Ureter (tissue), 1 donor: ENCODE measurements at places on chromosomes 16 and 17. TPM values are rescaled to one million over a fixed set of nuclear protein-coding genes. Genes with fewer than 3 reads are reported as not detected.

The PYDC1 gene
- total RNA-seq: not detected

The KRTAP2-2 gene
- not detected for total RNA-seq

The DNAAF1 gene
- total RNA-seq: 1.7 TPM

The ZNF764 gene
- total RNA-seq: 6.9 TPM

The KLHL11 gene
- total RNA-seq: 15.6 TPM

The KRT17 gene
- 223 TPM for total RNA-seq

The PRR15L gene
- 12.2 TPM for total RNA-seq

The WSCD1 gene
- total RNA-seq: 3.6 TPM

The SEPTIN12 gene
- not detected for total RNA-seq

The XYLT1 gene
- total RNA-seq: 17.0 TPM

The PDILT gene
- not detected for total RNA-seq

The TMC7 gene
- 18.6 TPM for total RNA-seq

The SMIM5 gene
- total RNA-seq: 9.5 TPM

The XAF1 gene
- 55.0 TPM for total RNA-seq

The TMEM94 gene
- 73.2 TPM for total RNA-seq

The CCL13 gene
- 2.1 TPM for total RNA-seq

The KRT32 gene
- total RNA-seq: not detected

The ASIC2 gene
- not detected for total RNA-seq

The PRR14 gene
- 37.8 TPM for total RNA-seq

The SLC7A6OS gene
- 23.4 TPM for total RNA-seq

The TPSB2 gene
- total RNA-seq: 36.9 TPM

The CD300LB gene
- total RNA-seq: 0.49 TPM

The TBC1D26 gene
- total RNA-seq: 0.47 TPM

The CRHR1 gene
- not detected for total RNA-seq

The FOXN1 gene
- 1.5 TPM for total RNA-seq

The TMEM88 gene
- 9.9 TPM for total RNA-seq

The RNF222 gene
- not detected for total RNA-seq

The GDPD3 gene
- total RNA-seq: 53.1 TPM

The NTN1 gene
- total RNA-seq: 14.4 TPM

The GOSR2 gene
- total RNA-seq: 66.1 TPM

The GCGR gene
- total RNA-seq: not detected

The TNFSF13 gene
- total RNA-seq: 23.0 TPM

The DPEP1 gene
- total RNA-seq: 0.75 TPM

The SLC12A3 gene
- total RNA-seq: not detected

The CLEC18C gene
- 0.96 TPM for total RNA-seq

The C17orf58 gene
- total RNA-seq: 9.1 TPM

The ELMO3 gene
- 23.5 TPM for total RNA-seq

The KAT7 gene
- total RNA-seq: 98.2 TPM

The FAM20A gene
- 13.8 TPM for total RNA-seq

The CCDC78 gene
- 5.3 TPM for total RNA-seq

The SEPTIN1 gene
- total RNA-seq: 8.2 TPM

The DERL2 gene
- total RNA-seq: 68.9 TPM

The MRPS7 gene
- total RNA-seq: 57.0 TPM

The KRT34 gene
- not detected for total RNA-seq

The CA7 gene
- not detected for total RNA-seq

The PERCC1 gene
- total RNA-seq: not detected

The SLFN12L gene
- total RNA-seq: 5.6 TPM

The SBK1 gene
- total RNA-seq: 0.49 TPM

The MYH1 gene
- 0.05 TPM for total RNA-seq

The ADGRG1 gene
- 201 TPM for total RNA-seq

The CUEDC1 gene
- 36.9 TPM for total RNA-seq

The TRIM72 gene
- not detected for total RNA-seq

The SSTR5 gene
- 0.47 TPM for total RNA-seq

The ADORA2B gene
- 5.2 TPM for total RNA-seq

The PABPN1L gene
- total RNA-seq: not detected

The ZNF750 gene
- 19.3 TPM for total RNA-seq
